CD4-positive, alpha-beta T cell treated with Interleukin-6 at 100 ng/mL for 8 hours (primary cell): ENCODE measurements at places on chromosomes 6 and 20.
A peak's percentile ranks its signal among the peaks of the same experiment; 100 is the strongest.

DNA sequence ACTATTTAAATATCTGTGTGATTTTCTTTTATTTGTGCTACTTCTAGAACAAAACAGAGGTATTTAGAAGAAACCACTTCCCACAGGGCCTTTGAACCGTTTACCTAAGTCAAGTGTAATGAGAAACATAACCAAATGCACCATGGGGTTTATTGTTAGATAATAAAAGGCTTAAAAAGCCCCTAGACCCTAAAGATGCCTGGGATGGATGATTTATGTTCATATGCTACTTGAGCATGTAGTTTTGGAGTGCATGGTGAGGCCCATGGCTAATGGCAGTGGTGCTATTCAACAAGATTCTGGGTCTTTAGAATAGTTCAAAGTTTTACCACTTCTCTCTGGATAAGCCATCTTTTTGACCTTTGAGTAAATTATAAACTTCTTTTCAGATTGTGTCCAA, 65.9 kb downstream of the MTHFD1L start:
- DNase-seq: no peak

DNA sequence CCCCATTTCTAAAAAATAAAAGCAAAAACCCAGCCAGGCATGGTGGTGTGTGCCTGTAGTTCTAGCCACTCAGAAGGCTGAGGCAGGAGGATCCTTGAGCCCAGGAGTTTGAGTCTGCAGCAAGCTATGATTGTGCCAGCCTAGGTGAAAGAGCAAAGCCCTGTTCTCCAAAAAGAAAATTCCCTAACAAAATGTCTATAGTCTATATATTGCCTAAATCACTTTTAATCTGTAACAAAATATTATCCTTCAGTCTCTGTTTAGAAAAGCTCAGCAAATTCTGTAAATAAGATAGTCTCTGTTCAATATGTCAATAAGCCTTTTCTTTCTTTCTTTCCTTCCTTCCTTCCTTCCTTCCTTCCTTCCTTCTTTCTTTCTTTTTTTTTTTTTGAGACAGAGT, 75.8 kb upstream of the ZFP64 start:
- no peak for DNase-seq

DNA sequence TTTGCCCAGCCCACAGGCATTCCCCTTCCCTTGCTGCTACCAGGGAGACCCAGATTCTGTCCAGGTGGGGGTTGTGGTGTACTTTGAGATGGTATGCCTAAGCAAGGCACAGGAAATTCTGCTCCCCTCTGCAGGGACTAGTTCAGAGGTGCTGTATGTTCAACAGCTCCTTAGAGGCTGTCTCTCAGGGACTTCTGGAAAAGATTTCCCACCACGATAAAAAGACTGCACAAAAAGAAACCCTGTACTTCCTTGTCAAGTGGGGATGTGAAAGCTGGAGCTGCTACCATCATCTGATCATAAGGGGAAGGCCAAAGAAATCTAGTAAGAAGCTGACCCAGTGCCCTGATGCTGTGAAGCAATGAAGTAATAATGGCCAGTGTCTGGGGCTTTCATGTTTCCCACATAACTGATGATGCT, 51.5 kb upstream of the SMIM29 start:
- no peak for DNase-seq

DNA sequence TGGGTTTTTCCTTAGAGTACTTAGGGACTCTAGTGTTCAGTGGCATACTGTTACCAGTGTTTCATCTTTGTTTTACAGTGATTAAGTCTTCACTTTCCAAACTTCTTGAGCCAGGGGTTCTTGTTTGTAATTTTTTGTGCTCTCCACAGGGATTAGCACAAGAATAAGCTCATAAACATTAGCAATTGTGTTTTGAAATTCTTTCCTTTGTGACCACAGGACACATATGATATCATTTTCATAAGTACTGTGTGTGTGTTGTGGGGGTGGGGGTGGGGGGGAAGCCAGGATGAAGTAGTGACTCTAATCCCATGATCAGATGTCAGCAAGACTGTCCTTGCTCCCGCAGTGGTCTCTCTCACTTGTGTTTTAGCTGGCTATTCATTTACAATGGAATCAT, 101.5 kb upstream of the SCP2D1 start:
- DNase-seq: no peak

- DNase-seq: no peak
Observed at GRCh38 chr20:47054945-47055344, 160.3 kb downstream of the EYA2 start.

DNA sequence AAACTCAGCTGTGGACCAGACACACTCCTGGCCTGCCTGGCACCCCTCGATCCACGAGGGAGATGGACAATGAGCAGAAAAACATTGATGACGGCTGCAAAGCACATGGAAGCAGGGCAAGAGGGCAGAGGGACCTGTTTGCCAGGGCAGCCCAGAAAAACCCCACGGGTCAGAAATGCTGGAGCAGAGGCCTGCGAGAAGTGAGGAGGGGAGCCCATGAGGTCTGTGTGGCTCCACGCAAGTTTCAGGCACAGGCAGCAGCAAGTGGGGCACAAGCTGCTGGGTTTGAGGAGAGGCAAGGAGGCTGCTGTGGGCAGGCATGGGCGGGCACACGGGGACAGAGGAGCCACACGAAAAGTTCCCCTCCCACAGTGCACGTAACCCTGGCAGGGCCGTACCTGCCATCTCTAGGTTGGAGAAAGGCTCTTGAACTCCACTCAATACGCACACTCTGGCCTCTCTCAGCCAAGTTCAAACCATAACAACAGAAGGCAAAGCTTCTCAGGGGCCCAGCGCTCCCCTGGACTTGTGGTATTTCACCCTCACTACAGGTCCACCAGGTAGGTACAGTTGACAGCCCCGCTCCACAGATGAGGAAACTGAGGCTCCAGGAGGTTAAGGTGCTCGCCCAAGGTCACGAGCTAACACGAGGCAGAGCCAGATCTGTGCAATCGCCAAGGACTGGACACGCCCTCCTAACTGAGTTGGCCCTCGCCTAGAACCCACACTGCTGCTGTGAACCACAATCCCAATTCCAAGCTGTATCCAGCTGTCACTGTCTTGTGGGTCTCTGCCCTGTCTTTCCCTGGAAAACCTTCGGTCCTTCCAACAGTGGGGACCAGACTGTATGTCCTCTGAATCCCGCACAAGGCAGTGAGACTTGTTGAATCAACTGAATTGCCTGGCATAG, 108.2 kb downstream of the NOL4L start:
- no peak for DNase-seq

DNA sequence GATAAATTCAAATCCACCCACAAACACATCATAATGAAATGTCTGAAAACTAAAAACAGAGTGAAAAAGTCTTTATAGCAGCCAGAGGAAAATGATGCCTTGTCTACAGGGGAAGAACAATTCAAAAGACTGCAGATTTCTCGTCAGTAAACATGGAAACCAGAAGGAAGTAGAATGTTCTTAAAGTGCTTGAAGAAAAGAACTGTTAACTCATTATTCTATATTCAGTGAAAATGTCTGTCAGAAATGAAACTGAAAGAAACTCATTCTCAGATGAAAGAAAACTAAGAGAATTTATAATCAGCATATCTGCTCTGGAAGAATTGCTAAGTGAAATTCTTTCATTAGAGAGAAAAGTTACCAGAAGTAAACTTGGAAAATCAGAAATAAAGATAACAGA, 416.1 kb downstream of the TBC1D32 start:
- no peak for DNase-seq

GRCh38 chr6:87675004-87675681, 26.9 kb downstream of the AKIRIN2 start:
- DNase-seq: no peak

- no peak for DNase-seq
Observed at GRCh38 chr6:139080255-139080920, 51.8 kb downstream of the ABRACL start.

DNA sequence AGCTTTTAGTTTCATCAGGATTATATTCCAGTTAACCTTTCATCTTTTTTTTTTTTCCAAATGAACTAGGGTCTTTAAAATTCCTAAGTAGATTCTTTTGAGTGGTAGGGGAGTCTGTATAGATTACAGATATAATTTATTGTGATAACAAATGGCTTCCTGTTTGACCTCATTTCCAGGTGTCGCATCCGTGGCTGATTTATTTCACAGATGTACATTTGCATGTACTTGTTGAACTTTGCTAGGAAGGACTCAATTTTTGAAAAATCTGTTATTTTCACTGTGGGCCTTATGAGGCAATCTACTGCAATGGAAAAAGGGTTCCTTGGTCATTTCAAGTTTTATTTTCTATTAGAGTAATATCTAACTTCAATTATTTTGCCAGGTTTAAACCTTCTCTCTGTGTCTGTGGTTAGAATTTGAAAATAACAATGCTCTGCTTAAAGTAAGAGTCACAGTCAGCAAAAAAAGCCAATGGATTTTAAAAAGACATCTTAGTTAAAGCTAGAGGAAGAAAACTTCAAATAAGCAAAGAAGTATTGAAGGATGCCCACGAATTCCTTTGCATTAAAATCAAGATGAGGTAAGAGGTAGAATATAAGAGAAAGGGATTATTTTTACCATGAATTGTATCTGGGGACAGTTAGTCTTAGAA, 57.9 kb downstream of the SAMD5 start:
- no peak for DNase-seq

GRCh38 chr20:25592135-25592852, 7.0 kb upstream of the NINL start:
- no peak for DNase-seq

DNA sequence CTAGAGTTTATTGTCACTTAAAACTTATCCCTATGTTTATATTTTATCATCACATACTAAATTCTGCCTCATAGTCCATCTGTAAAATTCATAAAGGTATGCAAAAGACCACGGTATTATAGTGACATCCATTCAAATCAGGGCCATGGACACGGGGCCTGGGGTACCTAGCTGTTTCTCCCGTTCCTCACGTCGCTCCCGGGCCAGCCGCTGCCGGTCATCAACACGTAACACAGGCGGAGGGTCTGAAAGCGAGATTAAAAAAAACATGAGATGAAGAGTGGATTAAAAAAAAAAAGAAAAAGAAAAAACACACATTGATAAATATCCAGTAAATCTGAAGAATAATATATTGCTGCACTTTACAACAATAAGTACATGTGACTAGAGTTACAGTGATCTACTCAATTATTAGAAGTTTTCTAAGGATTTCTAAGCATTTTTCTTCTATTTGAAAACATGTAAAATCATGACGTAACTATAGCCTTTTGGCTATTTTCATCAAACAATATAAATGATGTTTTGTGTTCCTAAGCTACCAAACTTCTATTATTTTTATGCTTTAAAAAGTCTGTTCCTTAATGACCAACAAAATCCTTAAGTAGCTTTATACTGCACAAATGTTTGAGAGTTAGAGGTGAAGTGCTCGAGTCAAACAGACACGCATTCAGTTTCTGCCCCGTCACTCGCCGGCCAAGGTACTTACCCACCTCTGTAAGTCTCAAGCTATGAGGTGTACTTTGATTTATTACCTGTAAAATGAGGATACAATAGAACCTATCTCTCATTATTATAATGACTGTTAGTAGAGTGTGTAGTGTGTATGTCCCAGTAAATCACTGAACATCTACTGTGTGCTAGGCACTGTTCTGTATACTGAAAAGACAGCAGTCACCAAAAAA, 122.1 kb upstream of the BCLAF1 start:
- no peak for DNase-seq

- DNase-seq: peak; percentile 83
Observed at GRCh38 chr6:153002613-153003365, at the start of gene MTRF1L. Gene MTRF1L, minus strand, starts transcription at chr6:153002709. Its CDS starts 24 bp downstream, at chr6:153002685.

DNA sequence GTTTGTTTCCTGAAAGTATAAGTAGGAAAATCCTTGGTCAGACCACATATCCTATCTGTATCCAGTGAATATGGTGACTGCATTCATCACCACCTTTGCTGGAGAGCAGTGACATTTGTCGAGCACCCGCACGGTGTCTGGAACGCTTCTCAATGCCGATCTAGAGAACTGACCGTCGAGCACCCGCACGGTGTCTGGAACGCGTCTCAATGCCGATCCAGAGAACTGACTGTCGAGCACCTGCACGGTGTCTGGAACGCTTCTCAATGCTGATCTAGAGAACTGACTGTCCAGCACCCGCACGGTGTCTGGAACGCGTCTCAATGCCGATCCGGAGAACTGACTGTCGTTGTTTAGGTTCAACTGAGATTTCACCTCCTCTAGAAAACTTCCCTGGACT, 67.8 kb downstream of the HUS1B start:
- no peak for DNase-seq

GRCh38 chr6:34390531-34391472, 1.7 kb downstream of the NUDT3 start:
- no peak for DNase-seq

DNA sequence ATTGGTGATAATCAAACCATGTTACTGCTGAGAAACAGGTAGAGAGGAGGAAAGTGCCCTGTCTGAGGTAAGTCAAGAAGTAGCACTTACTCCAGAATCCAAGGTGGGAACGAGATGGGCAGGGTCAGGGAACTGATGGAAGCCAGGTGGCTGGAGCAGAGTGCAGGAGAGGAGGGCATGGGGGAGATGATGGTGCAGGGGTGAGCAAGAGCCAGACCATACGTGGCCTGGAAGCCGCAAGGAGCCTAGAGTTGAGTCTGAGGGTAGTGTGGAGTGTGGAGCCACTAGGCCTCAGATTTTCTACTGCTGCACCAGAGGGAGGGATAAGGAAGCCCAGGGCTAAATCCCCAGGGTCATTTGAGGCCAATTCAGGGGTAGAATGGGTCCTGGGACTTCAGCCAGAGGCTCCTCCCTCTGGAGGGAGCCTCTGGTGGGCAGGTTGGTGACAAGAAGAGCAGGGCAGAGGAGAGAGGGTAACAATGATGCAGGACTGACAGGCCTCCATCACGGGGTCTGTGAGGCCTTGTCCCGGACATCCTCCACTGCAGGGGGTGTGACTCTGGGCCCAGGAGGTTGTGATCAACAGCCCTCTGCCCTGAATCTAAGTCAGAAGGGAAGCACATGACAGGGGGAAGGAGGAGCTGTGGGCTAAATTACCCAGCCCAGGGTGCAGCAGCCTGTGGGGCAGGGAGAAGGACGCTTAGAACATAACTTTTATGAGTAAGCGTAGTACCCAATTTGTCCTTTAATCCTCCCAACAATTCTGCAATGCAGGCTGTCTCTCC, 28.7 kb downstream of the COX4I2 start:
- peak; percentile 34 for DNase-seq

DNA sequence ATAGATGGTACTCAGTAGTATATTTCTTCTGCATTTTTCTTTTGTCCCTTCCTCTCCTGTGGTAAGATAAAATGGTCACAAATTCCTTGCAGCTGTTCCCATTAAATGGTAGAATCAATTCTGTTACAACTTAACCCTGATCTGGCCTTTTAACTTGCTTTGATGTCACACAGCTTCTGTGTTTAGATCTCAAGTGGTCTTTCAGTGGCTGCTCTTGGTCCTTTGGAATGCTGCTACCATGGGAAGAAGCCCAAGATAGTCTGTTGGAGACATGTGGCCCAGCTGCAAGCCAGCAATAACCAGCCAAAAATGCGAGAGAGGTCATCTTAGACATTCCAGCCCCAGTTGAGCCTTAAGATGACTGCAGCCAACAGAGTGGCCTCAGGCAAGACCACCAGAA, 429.7 kb downstream of the KIF16B start:
- DNase-seq: no peak
